ENCODE measurements at places on chromosomes 11 and 22.

- no peak for DNase-seq
Measured at GRCh38 chr11:70558681-70559080, 160.4 kb downstream of the CTTN start.

GRCh38 chr11:104968355-104968855, at the start of gene CASP4:
CASP4 (minus strand) TSS chr11:104968574; CDS start chr11:104968525, 49 bp downstream.
- no peak for DNase-seq

DNA sequence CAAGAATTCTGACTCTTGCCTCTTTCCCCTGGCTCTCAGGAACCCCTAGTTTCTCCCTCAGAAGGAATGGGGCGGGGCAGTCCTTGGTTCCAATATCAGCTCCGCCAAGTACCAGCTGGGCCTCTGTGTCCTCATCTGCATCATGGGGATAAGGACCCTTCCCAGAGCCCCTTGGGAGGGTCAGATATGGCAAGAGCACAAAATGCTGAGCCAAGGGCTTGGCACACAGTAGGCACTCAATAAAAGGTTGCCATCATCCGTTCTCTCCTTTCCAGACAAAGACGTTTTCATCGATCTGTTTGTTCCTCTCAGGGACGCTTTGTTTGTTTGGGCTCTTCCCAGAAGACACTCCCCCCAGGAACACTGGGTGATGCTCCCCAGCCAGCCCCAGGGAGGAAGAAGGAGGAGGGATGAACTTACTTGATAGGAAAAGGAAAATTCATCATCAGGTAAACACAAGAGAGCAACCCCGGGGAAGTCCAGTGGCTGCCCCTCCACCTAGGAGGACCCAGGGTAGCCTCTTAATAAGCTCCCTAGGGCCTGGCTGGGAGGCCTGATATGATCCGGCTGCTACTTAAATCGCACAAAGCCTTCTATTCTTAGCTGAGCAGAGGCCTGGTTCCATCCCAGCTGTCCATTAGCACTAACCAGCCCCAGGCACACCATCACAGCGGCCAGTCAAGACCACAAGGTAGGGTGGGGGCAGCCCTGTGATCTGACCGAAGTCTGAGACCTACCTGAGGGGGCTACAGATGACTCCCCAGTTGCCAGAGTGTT, 19.6 kb downstream of the GDPD5 start:
- no peak for DNase-seq

DNA sequence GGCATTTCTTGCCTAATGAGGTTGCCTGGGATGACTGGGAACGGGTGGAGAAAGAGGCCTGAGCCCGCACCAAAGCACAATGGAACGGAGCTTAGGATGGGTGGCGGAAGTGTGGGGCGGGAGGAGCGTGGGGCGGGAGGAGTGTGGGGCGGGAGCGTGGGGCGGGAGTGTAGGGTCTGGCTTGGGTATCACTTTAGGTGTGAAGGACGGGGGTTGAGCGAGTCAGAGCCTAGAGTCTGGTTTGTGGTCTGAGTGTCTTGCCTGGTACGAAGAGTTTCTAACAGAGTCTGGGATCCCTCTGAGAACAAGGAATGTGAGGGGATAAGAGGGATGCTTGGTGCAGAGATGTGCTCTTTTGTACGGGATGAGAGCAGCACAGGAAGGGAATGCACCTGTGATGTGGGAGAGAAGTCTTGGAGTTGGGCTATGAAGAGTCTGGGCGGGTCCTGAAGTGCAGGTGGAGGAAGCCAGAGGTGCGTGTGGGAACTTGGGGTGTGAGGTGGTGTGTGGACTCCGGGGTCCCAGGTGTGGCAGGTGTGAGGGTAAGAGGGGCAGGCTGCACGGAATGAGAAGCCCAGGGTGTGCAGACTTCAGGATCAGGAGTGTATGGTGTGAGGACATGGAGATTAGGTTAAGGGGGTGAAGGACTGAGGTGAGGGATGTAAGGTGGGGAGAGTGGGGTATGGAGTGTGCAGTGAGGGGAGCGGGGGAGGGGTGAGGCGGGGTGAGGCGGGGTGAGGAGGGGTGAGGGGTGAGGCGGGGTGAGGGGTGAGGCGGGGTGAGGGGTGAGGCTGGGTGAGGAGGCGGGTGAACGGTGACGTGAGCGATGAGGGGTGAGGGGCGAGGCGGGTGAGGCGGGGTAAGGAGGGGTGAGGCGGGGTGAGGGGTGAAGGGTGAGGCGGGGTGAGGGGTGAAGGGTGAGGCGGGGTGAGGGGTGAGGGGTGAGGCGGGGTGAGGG, 1.0 kb downstream of the SYCE3 start:
- DNase-seq = no peak

DNA sequence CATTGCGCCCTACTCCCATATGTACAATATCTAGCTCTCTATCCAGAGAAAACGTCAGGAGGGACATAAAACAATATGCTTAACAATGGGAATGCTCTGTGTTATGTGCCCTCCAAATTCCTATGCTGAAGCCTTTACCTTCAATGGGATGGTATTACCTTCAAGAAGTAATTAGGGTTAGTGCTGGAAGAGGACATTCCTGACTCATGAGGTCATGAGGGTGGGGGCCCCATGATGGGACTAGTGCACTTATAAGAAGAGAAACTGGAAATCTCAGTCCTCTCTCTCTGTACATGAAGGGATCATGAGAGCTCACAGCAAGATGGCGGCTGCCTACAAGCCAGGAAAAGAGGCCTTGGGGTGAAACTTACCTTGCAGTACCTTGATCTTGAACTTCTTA, 20.3 kb downstream of the MMP20 start:
- no peak for DNase-seq

- no peak for DNase-seq
Measured at GRCh38 chr11:123062892-123063825, 1.2 kb upstream of the HSPA8 start.

- DNase-seq = no peak
Measured at GRCh38 chr11:120611581-120611980, 100.0 kb downstream of the GRIK4 start.

GRCh38 chr11:134246100-134246499, 7.1 kb downstream of the THYN1 start:
- no peak for DNase-seq

DNA sequence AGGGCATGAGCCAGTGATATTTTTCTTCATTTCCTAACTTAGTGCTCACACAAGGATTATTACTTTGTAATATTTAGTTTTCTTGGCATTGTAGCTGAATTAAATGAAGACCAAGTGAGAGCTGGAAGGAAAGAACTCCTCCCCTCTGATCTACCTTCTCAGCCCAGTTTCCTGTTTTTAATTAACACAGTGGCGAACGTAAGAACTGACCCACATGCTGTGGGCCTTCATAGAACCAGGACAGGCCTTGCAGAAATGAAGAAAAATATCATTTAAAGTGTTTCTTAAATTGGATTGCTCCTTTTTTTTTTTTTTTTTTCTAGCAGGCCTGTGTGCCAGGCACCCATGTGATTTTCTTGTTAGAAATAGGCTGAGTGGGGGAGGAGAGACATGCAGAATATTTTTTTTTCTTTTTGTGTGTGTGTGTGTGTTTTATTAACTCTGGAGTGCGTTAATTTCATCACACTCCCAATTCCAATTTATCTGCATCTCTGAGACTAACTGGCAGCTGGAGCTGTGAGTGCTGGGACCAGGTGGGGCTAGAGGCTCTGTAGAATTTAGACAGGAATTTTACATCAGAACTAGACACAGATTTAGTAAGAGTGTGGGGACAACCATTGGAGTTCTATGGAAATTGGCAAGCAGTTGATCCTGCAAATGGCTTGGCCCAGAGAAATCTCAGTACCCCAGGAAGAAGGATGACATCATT, 320.5 kb downstream of the DDX10 start:
- no peak for DNase-seq

DNA sequence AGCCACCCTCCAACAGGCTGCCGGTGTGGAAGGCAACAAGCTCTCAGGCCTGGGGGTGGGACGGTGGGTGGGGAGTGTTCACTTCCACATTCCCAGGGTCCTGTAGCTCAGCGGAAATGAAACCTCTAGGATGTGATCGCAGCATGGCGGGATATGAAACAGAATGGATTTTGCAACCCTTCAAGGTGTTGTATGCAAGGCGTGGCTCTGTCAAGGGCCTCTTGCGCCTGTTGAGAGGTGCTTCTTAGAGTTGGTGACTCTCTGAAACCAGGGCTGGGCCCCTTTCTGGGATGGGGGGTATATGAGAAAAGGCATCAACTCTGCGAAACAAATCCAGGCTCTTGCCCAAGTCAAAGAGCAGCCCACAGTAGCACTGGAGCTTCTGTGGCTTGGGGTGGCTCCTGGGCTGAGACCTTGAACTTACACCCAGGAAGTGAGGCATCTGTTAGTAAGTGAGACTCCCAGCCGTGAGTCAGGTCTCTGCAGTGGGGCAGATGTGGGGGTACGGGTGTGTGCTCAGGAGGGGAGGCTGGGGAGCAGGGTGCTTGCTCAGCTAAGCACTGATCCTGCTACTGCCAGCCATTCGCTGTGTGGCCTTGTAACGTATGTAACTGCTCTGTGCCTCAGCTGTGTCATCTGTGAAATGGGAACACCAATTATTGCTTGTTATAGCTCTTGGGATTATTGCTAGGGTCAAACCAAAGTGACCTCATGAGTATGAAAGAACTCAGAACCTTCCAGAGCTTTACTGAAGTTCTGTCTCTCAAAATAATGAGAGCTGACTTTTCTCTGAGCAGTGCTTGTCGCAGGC, 28.3 kb downstream of the NECTIN1 start:
- no peak for DNase-seq

GRCh38 chr11:69370984-69371709, 77.2 kb downstream of the MYEOV start:
- DNase-seq = no peak

GRCh38 chr11:9834291-9834690, 170.4 kb downstream of the SWAP70 start:
- DNase-seq = no peak

- no peak for DNase-seq
Measured at GRCh38 chr11:70788248-70789022, 390.1 kb downstream of the CTTN start.

DNA sequence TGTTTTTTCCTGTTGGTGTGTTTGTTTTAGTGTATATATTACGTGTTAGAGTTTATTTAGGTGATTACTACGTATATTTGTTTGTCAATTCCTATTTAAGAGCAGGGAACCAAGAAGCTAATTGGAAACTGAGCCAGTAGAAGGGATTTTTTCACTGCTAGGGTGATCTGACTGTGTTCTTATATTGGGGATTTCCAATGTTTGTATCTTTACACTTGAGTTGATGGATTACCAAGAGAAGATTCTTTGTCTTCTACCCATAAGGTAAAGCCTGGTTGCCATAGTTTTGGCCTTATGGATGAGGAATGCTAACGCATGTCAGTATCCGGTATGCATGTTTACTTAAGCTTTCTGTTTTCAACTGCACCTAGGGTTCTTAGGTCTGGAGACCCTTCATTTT, 35.6 kb downstream of the SIK2 start:
- DNase-seq = no peak

- DNase-seq = no peak
Measured at GRCh38 chr11:131811383-131811782, 441.0 kb downstream of the NTM start.

DNA sequence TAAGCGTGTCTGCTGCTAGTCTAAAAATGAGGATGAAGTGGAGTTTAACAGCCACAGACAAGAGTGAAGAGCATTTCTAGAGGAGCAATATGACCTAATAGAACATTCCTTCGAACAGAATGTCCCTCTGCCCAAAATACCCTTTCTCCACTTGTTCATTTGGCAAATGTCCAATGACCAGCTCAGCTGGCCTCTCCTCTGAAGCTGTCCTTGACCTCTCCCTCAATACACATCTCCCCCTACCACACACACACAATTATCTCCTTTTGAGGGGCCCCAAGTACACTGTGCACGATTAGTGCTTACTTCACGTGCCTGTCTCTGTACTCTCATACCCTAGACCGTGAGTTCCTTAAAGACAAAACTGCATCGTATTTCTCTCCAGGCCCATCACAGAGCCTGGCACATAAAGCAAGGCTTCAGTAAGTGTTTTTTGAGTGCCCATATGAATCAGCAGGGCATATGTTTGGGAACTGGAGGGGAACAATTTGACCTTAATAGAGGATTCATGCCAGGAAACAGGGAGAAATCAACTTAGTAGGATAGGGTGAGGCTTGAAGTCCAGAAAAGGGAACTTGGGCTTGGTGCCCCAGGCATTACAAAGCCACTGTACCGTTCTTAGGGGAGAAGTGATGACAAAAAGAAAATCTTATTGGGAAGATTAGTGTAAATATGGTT, 18.1 kb upstream of the NCAM1 start:
- DNase-seq = no peak

DNA sequence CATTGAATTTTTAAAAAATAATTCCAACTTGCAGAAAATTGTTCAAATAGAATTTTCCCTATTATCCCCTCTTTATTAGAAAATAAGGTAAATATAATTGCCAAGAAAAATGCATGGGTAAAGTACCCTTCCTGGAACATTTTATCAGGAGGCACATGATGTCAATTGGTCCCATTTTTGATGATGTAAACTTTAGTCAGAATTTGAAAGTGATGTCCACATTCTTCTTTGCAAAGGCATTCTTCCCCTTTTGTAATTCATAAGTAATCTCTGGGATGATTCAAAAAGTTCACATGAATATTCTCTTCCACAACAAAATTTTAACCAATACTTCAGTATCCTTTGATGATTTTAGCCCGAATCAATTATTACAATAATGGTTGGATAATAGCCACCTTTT, 86.9 kb upstream of the ANO3 start:
- DNase-seq = no peak

DNA sequence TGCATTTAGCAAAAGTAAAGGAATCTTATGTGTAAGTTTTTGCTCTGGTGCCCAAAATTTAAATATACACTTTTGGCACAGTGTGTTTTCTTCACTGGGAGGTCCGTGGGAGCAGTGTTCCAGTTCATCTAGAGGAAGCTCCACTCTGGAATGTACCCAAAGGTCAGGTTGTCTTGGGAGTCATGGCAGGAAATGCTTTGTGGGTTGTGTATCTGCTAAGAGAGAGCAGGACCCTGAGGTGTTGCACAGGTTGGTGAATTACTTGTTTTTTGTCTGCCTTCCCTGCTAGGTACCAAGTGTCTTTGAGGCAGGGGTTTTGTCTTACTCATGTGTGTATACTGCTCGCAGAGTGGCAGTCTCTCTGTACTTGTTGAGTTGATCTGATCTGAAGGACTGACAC, 37.3 kb downstream of the DIXDC1 start:
- no peak for DNase-seq

Data from DMS 273 treated with DMSO at 0.1 percent for 48 hours (cell line).